Activated CD4-positive, alpha-beta memory T cell treated with anti-CD3 and anti-CD28 coated beads, Interleukin-2, amount 10 ng/mL, durations not matched to agents 7 days and 5 days (primary cell): ENCODE measurements at places on chromosomes 2 and 18. TPM values are rescaled to one million over a fixed set of nuclear protein-coding genes. Genes with fewer than 3 reads are reported as not detected.

DNA sequence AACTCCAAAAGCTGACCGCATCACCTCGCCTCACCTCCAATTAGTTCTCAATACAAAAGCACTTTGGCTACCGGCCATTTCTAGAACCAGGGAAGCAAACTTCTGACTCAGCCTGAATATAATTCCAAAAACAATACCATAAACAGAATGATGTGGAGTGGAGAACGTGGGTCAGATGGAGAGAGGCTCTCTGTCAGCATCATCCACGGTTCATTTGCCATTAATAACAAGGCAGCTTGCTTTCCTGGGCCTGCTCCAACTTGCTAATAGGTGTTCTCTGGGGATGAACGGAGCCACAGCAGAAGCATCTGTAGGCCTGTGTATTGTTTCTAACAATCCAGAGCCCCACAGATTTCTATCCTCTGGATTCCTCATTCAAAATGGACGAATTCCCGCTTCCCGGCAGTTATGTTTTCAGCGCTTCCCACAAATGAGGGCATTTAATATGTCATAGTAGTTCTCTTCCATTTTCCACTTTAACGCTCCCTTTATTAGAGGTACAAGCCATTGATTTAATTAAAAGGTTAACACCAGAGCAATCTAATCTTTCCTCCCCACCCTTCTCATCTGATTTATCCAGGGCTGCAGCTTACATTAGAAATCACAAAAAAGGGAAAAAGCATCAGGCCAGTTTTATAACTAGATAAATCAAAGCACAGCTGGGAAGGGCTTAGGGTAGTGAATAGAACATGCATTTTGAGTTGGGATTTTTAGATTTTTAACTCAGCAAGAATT lies 23.2 kb upstream of the CNTNAP5 start:
- DNase-seq = no peak

CYP27A1 gene
- not detected for total RNA-seq

SLC11A1 gene
- total RNA-seq = 0.25 TPM

SEMA4F gene
- total RNA-seq = 8.2 TPM

GRCh38 chr2:60125611-60126426 lies 427.6 kb downstream of the BCL11A start:
- no peak for DNase-seq
